ENCODE measurements at places on chromosomes 5 and 9. TPM values are rescaled to one million over a fixed set of nuclear protein-coding genes. Genes with fewer than 3 reads are reported as not detected.

DNA sequence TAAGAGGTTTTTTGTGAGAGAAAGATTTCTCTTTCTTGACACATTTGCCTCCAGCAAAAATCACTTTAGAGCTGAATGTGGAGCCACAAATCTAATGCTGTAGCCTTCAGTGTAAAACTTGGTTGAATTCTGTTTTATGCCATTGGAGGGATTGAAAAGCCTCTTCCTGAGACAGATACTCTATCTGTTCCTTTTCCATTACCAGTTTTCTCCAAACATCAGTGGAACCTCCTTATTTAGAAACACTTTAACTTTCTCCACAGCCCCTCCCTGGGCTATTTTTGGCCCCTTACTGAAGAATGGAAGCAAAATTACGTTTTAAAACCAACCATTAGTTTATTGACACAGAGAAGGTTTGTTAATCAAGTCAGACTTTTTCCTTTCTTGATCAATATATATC lies 155.3 kb downstream of the PJA2 start:
- DNase-seq, result no peak

DNA sequence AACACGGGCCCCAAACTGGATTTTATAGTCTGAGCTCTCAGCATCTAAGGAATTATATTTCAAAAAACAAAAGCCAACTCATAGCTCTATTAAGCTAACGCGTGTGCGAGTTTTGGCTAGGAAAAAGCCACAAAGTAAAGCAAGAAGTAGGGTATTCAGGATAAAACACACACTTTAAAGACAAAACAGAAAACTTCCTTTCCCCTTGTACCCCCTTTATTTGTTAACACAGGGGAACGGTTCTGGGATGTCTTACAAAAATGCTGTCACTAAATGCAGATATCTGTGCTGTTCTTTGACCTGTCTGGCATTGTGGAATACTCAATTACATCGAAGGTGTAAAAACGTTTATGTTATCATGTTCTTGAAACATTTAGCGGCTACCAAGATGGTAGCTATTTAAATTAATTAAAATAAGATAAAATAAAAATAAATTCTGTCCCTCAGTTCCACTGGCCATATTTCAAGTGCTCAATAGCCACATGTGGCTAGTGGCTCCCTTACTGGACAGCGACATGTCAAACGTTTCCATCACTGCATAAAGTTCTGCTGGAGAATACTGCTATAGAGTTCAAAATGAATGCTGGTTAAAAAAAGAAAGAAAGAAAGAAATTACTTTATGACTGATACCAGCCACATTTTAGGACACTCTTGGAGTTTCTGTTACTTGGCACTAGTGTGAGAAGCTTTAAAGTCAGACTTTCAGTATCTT lies 7.2 kb upstream of the MEF2C start:
- DNase-seq, result no peak

Gene CD14
- total RNA-seq, result 37.7 TPM

GRCh38 chr9:127877566-127877998 lies at the start of gene AK1:
Gene AK1 (minus strand): TSS chr9:127877675. CDS start chr9:127874617, 3,058 bp downstream.
- peak; percentile 89 for DNase-seq

Gene TMEM232
- total RNA-seq, result 3.2 TPM

Gene PCDHB13
- 2.8 TPM for total RNA-seq

Gene G3BP1
- total RNA-seq, result 105 TPM

GRCh38 chr9:33146298-33146697 lies 20.8 kb downstream of the B4GALT1 start:
- no peak for DNase-seq

DNA sequence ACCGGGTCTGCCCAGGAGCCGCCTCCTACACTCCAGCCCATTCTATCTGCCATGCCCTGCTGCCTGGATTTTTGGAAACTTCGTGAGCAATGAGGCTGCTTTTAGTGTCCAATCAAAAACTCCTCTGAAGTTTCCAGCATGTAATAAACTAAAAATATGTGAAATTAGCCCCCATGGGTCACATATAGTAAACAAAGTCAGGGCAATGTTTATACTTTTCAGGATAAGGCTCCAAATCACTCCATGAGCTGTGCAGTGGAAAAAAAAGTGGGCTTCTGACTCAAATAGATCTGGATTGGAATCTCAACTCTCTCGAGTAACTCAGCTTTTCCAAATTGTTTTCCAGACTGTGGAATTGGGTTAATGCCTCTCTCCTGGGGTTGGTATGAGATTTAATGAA lies 68.2 kb downstream of the PIK3R1 start:
- DNase-seq, result no peak

Gene TYRP1
- 50.2 TPM for total RNA-seq

- DNase-seq, result no peak
These were observed 725.0 kb downstream of the TLE1 start for GRCh38 chr9:80964374-80964773.

Gene C9
- not detected for total RNA-seq

DNA sequence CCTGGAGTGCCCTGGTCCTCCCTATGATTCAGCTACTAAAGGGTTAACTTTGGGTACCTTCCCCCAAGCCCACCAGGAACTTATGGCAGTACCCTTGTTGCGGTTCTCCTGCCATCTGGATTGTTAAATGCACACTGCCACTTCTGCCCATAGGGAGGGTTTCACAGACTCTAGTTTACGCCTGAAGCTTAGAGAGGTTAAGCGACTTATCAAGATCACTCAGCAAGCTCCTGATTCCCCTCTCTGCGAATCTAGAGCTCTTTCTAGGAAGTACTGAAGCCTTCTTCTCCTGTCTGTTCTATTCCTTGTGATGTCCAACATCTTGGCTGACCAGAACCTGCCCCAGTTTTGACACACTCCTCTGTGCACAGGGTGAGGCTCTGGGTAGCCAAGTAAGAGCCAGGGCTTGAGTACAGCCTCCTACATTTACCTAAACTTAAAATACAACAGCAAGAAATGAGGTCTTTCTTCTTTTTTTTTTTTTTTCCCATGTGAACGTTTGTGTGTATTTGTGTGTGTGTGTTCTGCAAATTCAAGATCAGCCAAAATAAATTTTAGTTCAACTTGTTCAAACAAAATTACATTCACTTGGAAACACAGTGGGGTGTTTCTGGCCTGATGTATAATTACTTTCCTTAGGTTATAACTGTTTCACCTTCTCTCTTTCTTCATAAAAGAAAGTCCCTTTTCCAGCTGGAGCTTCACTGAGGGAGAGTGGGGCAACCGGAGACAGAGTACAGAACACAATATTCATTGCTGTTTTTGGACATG lies 28.7 kb upstream of the KLF4 start:
- no peak for DNase-seq

Gene LTC4S
- total RNA-seq, result 7.6 TPM

GRCh38 chr5:160363660-160364395 lies 6.6 kb downstream of the C1QTNF2 start:
- DNase-seq, result no peak

GRCh38 chr5:151597749-151598148 lies 6.6 kb upstream of the FAT2 start:
- no peak for DNase-seq

- DNase-seq, result no peak
These were observed 131.2 kb downstream of the WNK2 start for GRCh38 chr9:93315118-93315517.

Gene ACSL6
- total RNA-seq, result 3.0 TPM

Gene SOHLH1
- total RNA-seq, result not detected

DNA sequence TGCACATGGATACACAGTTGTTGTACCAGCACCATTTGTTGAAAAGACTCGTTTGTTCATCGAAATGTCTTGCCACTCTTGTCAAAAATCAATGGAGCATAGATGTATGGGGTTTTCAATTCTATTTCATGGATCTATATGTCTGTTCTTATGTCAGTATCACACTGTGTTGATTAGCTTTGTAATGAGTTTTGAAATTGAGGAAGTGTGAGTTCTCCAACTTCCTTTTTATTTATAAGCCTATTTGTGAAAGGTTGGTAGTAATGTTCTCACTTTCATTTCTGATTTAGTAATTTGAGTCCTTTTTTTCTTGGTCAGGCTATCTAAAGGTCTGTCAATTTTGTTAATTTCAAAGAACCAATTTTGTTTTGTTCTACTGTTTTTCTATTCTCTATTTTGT lies 26.1 kb downstream of the ZNF510 start:
- DNase-seq, result no peak
